Stimulated activated CD8-positive, alpha-beta memory T cell treated with anti-CD3 and anti-CD28 coated beads, Interleukin-2, amount 100 ng/mL, for 48 hours (primary cell): ENCODE measurements at places on chromosomes 2 and 18.

DNA sequence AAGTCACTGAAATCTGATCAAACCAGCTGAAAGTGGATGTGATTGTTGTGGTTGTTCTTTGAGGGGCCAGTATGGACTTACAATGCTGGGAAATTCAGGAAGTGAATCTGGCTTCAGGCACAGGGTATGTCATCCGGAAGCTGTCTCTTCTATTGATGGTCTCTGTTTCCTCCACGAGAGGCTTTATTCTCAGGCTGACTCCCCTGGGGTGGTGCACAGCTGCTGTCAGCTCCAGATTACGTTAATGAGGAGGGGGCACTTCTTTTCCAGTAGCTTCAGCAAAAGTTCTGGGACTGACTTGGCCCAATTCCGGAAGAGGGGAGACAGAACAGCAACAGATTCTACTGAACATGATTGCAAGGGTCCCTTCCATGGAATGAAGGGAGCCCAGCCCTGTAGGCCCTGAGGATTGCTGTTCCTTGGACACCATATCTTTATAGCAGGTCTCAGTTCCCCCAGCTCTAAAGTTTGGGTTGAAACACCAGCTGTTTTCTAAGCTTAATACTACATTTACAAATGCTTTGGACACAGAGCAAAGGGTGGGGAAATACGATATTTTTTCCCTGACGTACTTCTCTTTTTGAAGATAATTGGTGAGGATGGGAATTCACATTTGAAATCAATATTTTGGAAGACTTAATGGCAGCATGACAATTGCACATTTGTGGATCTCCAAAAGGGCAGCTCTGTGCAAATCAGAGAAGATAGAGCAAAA, 400.9 kb downstream of the TSN start:
- DNase-seq = no peak

DNA sequence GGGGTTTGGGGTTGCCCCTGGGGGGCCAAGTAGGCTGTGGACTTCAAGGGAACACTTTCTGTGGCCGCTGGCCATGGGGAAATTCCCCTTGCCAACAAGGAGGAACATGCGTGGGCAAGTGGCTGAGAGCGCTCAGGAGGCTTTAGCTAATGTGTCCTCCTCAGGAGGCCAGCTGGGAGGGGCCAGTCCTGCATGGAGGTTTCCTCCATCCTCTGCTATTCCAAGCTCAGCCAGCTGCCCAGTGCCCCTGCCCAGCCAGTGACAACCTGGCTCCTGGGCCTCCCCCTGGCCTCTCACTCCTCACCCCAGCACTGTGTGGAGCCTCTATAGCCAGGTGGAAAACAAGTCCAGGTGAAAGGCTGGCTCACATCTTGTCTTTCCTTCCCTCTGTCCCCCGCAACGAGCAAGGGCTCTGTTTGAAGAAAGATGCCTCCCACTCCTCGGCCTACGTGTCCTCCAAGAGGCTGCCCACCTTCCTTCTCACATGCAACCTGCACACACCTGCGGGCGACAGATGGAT, 64.4 kb upstream of the DAPL1 start:
- no peak for DNase-seq

- DNase-seq = no peak
Measured at GRCh38 chr2:42562474-42563144, 5.8 kb upstream of the MTA3 start.

GRCh38 chr2:128738446-128739110, 419.9 kb upstream of the HS6ST1 start:
- no peak for DNase-seq

DNA sequence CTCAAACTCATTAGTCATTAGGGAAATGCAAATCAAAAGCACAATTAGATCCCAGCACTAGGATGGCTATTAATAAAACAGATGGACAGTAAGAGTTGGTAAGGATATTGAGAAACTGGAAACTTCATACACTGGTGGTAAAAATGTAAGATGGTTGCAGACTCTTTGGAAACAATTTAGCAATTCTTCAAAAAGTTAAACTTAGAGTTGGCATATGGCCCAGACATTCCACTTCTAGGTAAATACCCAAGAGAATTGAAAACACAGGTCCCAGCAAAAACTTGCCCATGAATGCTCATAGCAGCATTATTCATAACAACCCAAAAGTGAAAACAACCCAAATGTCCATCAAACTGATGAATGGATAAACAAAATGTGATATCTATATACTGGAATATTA, 84.9 kb upstream of the ZFP36L2 start:
- no peak for DNase-seq

DNA sequence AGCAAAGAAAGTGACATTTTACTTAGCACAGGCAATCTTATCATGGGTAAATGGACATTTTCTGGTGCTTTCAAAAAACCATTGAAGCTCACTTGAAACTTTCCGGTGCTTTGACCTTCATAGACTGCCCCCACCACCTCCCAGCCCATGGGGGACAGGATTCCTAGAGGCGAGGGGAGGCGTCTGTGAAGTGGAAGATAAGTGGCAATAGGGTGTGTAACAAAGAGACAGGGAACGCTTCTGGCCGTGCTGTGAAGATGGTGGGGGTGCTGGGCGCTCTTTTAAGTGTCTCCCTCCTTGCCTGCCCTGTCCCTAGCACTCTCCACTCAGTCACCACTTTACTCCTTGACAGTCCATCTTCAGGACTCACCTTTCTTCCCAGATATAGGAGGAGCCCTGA, 23.4 kb upstream of the GMPPA start:
- DNase-seq = no peak
